Gastroesophageal sphincter (tissue), 4 donors: ENCODE measurements at places on chromosomes 2 and 18. TPM values are rescaled to one million over a fixed set of nuclear protein-coding genes. Genes with fewer than 3 reads are reported as not detected.

The CENPO gene
- 0.31 TPM for total RNA-seq

The SLC16A14 gene
- 3.0 TPM for total RNA-seq

DNA sequence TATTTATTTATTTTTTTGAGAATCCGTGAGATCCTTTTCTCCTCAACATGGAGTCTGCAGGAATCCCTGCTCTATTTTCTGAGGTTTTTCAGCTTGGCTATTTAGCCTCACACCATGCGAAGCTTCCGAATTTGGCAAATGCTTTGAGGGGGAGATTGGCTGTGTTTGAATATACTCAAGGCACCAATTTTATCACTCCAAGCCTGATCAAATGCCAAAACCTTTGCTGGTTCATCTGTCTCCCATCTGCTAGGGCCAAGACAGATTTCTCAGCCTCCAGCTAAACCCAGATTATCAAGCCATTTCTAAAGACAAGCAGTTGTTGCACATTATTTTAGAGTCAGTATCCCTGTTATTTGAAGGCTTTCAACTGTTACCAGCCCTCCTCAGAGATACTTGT, 295.7 kb downstream of the XIRP2 start:
- ATAC-seq = no peak

DNA sequence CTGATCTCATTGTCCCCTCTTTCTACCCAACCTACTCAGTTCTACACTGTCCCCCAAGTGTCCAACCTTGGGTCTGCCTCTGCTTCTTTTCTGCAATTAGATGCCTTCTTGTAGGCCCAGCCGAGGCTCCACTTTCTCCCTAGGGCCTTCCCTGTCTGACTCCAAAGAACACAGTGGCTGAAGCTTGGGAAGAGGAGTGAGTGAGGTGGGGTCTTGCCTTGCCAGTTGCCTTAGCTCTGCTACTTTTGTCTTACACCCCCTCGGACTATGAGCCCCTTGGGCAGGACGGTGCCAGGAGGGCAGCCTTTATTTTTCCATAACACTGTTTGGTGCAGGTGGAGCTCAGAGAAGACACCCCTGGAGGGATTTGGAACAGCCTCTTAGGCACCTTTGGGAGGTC, 345.1 kb downstream of the CYP26B1 start:
- no peak for ATAC-seq

GRCh38 chr2:121237336-121237979, 47.5 kb downstream of the TFCP2L1 start:
- ATAC-seq = no peak

DNA sequence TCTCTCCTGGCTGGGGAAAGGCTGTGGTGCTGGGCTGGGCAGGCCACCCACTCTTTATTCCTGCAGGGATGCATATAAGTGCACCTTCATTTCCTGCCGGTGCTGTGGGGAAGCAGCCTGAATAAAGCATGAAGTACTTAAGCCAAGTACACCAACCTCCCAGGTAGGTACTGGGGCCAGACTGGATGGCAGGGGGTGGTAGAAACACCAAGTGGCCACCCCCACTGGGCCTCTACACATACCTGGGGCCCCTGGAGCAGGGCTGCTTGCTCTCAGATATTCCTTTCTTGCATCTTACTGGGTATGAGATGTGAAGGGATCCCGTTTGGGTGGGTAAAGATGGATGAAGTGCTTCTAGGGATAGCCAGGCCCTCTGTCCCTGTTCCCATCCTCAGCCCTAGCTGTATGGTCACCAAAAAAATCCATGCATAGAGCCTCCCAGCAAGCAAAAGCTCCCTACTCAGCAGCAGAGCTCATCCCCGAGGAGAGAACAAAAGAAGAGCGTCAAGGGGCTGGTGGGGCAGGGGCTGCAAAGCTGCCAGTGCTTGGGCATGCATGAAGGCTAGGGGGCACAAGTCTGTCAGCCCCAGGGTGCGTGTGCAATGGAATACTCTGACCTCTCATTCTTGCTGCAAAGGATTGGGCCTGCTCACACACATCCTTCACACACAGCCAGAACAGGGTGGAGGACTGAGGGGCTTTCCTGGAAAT, 22.0 kb downstream of the CCT7 start:
- no peak for ATAC-seq

GRCh38 chr2:143402451-143402850, 273.2 kb downstream of the ARHGAP15 start:
- ATAC-seq = no peak

DNA sequence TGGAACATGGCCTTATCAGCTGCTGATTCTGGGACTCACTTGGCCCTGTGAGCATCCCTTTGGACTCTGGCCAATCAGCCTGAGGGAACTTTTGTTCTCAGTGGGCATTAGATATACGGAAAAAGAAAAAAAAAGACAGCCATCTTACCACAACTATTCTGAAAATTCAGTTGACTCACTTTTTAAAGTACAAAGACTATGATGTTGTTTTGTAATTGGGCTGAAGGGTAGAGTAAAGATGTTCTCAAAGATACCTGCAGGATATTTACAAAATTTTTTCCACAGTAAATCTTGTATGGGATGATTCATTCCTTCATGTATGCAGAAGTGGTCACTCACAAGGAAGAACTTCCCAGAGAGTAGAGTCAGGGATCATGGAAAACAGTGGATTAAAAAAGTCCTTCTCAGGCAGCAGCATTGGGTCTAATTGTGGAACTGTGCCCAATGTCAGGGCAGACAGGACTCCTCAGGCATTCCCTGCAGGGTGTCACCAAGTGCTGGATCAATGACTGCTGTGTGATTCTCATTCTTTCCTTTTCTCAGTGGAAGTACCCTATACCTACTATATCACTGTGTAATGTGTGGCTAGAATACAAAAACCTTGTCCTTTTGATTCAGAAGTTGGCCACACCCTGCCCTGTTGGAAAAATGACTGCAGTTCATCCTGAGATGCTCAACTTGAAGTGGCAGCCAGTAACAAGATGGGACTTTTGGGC, 35.4 kb downstream of the SULT1C4 start:
- ATAC-seq = no peak

- no peak for ATAC-seq
Measured at GRCh38 chr18:48921305-48922225, 29.2 kb downstream of the SMAD7 start.

DNA sequence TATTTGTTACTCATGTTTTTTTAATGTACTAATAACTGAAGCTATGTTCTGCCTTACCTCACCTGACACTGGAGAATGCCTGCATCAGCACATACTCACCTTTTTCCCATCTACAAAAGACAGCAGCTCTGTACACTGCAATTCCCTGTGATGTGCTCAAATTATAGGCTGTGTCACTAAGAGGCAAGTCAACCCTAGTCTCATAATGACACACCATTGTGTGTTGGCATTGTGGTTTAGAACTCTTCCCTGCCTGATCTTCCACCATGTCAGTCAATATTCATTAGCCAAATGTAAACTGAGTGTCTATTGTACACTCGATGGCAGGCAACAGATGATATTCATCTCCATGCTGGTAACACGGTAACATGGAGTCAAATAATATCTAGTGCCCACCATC, 332.1 kb upstream of the TCF4 start:
- ATAC-seq = no peak

GRCh38 chr18:69889009-69889408, 58.7 kb downstream of the CD226 start:
- ATAC-seq = no peak

DNA sequence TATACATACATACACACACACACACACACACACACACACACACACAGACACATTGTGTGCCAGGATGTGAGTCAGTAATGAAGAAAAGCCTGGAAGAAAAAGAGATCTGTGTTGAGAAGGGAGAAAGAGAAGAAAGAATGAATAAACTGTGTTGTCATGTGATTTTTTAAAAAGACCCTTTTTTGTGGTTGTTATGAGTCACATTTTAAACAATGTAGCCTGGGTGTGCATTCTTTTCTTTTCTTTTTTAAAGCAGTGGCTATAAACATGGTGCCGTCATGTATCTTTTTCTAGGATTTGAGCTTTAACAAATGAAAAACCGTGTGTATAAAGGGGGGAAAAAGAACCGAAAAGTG, 87.2 kb downstream of the NRP2 start:
- ATAC-seq = no peak
